ENCODE measurements at places on chromosomes 4 and X.
A peak's percentile ranks its signal among the peaks of the same experiment; 100 is the strongest.

GRCh38 chr4:152106113-152106763, 345.4 kb upstream of the GATB start:
- no peak for DNase-seq

GRCh38 chr4:51843309-51844152, 578 bp downstream of the DCUN1D4 start:
- peak; percentile 77 for DNase-seq

GRCh38 chr4:189767941-189768340, 172.7 kb upstream of the FRG1 start:
- no peak for DNase-seq

- no peak for DNase-seq
These were observed 2.1 kb upstream of the TMEM165 start for GRCh38 chr4:55393461-55394320.

DNA sequence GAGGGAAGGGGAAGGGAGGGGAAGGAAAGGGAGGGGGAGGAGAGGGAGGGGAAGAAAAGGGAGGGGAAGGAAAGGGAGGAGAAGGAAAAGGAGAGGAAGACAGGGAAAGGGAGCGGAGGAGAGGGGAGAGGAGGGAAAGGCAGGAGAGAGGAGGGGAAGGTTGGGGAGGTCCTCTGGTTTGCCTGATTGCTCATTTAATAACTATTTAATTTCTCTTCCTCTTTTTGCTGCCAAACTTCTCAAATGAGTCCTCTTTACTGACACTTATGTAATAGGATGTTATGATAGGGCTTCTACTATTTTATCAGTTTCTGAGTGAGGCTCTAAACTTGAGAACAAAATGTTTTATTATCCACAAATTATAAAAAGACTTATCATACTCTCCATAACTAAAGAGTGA, 35.4 kb upstream of the PPA2 start:
- DNase-seq = no peak

Data from activated CD8-positive, alpha-beta memory T cell treated with anti-CD3 and anti-CD28 coated beads, Interleukin-2, amount 50 U/mL, for 48 hours (primary cell).